ENCODE measurements at places on chromosomes 5 and 9.
A peak's percentile ranks its signal among the peaks of the same experiment; 100 is the strongest.

DNA sequence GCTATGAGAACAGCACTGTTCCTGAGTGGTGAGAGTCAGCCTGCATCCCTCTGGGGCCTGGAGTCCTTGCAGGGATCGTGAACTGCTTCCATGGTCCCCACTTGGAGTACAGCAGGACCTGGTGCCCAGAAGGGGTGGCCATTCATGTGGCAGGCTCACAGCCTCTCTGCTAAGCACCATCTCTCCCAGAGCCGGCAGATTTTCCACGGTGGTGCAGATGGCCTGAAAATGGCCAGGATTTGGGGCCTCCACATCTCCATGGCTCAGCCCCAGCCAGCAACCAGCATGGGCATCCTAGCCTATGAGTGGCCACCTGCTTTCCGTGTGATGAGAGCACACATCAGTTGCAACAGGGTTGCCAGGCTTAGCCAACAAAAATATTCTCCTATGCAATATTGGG is 33.9 kb upstream of the SEMA4D start:
- no peak for DNase-seq

- no peak for DNase-seq
These were observed 106.3 kb upstream of the FTMT start for GRCh38 chr5:121745407-121745806.

DNA sequence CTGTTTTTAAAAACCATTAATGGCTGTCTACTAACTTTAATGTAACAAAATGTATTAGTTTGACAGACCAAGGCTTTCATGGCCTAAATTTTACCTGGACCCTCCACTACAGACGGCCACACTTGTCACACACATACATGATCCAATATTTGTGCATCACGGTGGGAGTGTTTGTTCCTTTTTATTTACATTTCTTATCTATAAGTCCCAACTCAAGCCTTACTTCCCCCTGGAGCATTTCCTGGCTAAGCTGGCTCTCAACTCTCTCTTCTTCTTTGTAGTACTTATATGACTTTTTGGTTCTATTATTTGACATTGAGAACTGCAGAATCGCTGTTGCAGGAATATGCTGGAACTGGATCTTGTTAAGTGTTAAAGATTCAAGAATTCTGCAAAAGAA is 534.4 kb downstream of the RAB3C start:
- no peak for DNase-seq

- DNase-seq, result no peak
These were observed 21.1 kb upstream of the TLR4 start for GRCh38 chr9:117682955-117683710.

GRCh38 chr5:134101686-134102439 is 12.6 kb upstream of the TCF7 start:
- no peak for DNase-seq

GRCh38 chr5:154371687-154372086 is 74.1 kb upstream of the SAP30L start:
- DNase-seq, result no peak

DNA sequence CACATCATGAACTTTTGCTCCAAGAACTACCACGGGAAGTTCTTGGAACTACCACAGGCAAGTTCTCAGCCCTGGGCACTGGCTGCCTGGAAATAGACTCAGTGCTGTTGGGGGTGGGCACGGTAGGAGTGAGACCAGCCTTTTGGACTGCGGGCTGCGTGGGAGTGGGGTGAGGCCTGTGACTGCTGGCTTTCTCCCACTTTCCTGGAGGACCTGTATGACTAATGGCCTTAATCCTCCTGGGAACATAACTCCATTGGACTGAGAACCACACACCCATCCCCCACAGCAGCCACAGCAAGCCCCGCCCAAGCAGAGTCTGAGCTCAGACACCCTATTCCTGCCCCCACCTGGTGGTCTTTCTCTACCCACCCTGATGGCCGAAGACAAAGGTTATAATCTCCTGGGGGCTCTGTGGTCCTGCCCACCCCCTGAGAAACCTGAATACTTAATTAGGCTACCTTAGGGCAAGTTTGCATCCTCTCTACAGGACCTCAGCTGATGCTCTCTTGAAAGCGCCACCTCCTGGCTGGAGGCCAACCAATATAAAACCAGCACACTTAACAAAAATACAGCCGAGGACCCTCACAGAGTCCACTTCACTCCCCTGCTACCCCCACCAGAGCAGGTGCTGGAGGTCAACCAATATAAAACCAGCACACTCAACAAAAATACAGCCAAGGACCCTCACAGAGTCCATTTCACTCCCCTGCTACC is 112.6 kb downstream of the CACNA1B start:
- no peak for DNase-seq

GRCh38 chr9:114552706-114553105 is 34.9 kb upstream of the ATP6V1G1 start:
- DNase-seq, result no peak

DNA sequence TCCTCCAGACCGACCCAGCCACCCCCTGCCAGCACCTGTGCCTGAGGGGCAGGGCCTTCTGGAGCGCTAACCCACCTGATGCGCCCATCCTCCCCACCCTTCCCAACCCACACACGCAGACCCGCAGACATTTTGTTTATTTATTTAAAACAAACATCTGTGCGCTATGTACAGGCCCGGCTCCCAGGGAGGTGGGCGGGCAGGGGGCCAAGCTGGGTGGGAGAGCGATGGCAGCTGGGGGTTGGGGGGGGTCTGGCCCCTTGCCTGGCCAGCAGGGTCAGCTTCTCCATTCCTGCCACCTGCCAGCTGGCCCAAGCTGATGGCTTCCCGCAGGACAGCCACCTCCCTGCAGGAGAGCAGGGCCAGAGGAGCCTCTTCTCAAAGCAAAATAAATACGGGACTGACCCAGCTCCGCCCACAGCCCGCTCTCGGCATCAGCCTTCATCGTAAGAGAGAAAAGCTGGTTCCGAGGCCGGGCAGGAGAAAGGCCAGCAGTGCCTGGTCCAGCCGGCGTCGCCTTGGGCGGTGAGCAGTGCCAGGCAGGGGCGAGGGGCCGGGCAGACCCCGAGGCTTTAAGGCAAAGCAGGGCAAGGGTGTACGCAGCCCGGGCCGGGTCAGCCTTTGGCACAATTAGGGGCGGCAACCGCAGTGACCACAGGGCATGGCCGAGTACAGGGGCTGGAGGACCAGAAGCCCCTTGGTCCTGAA is 10.9 kb upstream of the CLIC3 start:
- no peak for DNase-seq

DNA sequence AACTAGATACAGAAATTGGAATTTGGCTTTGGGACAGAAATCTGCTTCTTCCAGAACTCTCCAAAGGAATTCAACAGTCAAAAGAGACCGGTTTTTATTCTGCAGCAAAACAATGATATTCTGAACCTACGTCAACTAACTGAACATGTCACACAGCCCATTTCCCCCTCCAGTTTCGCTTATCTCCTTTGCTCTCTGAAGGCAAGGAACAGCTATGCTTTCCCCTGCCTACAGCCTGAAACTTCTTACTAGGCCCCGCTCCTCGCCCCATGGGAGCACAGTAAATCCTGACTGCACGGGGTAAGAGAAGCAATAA is 488 bp downstream of the SKIC3 start:
- DNase-seq, result no peak

DNA sequence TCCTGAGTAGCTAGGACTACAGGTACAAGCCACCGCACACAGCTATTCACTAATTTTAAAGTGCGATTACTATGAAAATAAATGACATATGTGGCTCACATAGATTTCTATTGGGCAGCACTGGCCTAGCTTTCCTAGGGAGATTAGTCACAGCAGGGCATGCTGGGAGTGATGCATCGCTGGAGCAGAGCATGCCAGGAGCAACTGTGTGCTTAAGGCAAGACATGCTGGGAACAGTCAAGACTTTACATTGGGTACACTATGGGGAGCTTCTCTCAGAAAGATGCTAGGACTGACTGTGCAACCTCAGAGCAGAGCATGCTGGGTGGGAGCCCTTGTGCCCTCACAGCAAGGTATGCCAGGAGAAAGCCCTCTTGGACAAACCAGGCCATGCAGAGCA is 9.3 kb downstream of the ST6GALNAC6 start:
- no peak for DNase-seq

DNA sequence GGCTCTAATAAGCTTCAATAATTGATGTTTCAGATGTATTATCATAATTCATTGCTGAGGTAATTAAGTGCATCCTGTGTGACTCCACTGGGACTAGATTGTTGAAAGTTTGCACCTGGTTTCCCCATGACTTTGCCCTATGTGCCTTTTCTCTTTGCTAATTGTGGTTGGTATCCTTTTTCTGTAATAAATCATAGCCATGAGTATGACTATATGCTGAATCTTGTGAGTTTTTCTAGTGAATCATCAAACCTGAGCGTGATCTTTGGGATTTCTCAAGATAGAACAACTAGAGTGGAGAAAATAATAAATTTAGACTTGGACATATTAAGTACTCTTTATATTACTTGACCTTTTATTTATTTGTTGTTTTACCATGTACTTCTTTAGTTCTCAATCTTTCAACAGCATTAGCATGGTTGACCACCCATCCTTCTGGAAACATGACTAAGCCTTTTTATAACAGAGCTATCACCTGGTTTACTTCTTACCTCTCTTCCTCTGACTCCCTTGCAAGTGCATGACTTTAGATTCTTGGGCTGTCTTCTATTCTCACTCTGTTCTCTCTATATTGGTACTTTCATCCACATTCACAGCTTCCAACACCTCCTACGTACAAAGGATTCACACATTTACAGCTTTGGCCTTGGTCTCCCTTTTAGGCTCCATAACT is 239.6 kb upstream of the TAS2R1 start:
- DNase-seq, result no peak

DNA sequence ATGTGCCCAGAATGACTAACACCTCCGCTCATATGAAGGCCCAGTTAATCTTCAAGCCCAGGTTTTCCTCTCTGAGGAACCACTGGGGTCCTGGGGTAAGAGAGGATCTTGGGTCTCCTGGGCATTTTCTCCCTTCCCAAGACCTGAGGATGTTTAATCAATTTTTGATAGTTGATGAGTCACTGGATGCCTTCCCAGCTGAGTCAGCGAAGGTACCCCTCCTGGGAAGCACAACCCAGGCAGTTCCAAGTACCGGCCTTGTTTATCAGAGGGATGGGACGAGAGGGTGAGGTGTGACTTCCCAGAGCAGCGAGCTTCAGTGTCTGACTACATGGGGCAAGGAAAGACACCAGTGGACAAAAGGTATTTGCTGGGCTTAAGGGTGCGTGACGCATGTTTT is 119.6 kb upstream of the IL12B start:
- DNase-seq, result no peak

- DNase-seq, result peak; percentile 24
These were observed 154.3 kb downstream of the SPOCK1 start for GRCh38 chr5:137344723-137345322.

DNA sequence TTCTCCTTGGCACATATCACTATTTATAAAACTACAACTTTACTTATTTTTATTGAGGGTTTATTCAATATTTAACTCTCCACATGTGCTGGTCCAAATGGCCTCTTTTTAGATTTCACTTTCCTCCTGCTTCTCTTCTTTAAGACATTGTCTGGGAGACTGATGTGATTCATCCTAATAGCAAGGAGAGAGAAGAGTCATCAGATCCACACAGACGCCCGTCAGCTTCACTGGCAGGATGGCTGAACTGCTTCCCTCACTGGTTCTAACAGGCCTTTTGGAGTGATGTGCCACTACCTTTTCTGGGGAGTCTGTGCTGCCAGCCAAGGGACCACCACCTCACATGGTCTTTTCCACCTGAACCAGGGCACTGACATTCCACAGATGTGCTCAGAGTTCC is 16.5 kb upstream of the ROR2 start:
- no peak for DNase-seq

GRCh38 chr5:138274189-138274853 is at the start of gene GFRA3:
GFRA3 (minus strand) TSS chr5:138274621; CDS start chr5:138274424, 197 bp downstream.
- DNase-seq, result no peak

DNA sequence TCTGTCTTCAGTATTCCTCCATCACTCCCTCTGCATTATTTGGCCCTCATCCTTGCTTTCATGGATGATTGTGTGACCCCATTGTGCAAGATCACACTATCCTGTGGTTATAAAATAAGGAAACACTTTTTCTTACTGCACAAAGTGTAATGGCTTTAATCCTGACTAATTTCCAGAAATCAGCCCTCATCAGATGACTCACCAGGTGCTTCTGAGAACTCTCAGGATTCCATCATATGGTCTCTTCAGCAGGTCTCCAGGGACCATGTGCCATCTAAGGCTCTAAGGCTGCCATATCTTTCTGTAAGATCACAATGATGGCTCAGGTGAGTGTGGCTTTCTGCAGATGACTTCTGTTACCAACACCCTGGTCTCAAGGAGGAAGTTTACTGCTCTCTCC is 27.3 kb upstream of the FER start:
- DNase-seq, result no peak

- DNase-seq, result peak; percentile 32
These were observed 172.1 kb downstream of the BAAT start for GRCh38 chr9:101212661-101213060.

DNA sequence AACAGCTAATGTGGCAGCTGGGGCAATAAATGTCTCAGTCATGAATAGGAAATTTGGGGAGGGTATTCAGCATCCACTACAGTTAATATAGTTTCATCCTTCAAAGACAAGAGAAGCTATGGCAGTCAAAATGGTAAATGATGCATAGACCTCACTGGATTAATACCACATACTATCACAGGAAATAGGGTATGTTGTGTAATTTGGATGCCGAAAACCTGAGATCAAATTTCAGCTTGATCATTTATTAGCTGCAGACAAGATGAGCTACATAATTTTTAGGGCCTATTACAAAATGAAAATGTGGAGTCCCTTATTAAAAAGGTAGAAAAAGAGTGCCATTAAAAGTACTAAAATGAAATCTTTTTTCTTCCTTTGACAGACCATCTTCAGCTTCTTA is 112.6 kb upstream of the MTAP start:
- DNase-seq, result no peak

DNA sequence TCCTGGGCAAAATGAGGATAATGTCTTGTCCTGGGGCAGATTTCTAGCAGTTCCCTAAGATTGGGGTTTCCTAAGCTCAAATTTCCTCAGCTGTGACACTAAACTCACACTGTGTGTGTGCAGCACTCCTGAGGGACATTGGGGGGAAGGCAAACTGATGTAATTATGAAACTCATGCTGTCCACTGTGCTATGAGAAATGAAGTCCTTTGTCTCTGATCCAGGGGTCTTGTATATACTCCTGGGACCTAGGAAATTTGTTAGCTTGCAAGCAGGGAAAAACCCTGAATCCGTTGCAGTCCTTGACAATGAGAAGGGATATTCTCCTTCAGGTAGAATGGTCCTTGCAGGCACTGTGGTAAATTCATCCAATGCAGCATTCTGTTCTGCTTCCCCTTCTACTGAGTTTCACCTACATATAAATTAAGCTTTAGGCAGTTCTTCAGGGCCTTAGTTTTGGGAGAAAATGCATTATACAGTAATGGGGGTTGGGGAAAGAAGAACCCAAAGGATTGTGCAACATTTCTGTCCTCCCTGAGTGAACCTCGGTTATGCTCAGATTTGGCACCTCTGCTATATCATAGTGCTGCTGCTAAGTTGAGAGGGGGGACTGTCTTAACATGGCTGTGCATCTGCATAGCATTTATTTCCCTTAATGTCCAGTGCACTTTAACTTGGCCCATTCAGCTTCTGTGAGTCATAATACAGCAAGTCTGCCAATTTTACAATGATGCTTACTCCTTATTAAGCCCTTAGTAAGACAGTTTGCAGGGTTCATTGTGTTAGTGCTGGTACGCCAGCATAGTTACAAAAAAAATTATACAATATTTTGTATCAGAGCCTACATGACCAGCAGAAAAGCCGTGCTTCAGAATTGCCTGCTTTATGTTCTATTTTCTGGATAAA is 80.2 kb downstream of the PJA2 start:
- no peak for DNase-seq

- DNase-seq, result no peak
These were observed 169.6 kb upstream of the GNA14 start for GRCh38 chr9:77817590-77818311.

- DNase-seq, result no peak
These were observed 139.6 kb downstream of the ARSB start for GRCh38 chr5:78845470-78845869.
